ENCODE measurements at places on chromosomes 11 and 22.

DNA sequence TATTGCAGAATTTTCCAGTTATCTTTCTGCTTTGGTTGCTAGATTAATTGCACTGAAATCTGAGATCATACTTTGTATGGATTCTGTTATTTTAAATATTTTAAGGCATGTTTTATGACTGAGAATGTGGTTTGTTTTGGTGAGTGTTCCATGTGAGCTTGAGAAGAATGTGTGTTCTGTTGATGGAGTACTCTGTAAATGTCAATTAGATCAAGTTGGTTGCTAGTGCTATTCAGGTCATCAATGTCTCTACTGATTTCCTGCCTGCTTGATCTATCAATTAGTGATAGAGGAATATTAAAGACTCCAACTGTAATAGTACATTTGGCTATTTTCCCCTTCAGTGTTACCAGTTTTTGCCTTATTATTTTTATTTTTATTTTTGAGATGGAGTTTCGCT, 64.3 kb upstream of the SHANK2 start:
- DNase-seq: no peak

GRCh38 chr11:79648766-79649520, 208.1 kb upstream of the TENM4 start:
- no peak for DNase-seq

- DNase-seq: no peak
Measured at GRCh38 chr11:12529041-12529440, 145.2 kb upstream of the TEAD1 start.

GRCh38 chr11:58774164-58774593, 42.4 kb upstream of the GLYAT start:
- no peak for DNase-seq

- DNase-seq: no peak
Measured at GRCh38 chr11:122714004-122714403, 58.5 kb downstream of the UBASH3B start.

DNA sequence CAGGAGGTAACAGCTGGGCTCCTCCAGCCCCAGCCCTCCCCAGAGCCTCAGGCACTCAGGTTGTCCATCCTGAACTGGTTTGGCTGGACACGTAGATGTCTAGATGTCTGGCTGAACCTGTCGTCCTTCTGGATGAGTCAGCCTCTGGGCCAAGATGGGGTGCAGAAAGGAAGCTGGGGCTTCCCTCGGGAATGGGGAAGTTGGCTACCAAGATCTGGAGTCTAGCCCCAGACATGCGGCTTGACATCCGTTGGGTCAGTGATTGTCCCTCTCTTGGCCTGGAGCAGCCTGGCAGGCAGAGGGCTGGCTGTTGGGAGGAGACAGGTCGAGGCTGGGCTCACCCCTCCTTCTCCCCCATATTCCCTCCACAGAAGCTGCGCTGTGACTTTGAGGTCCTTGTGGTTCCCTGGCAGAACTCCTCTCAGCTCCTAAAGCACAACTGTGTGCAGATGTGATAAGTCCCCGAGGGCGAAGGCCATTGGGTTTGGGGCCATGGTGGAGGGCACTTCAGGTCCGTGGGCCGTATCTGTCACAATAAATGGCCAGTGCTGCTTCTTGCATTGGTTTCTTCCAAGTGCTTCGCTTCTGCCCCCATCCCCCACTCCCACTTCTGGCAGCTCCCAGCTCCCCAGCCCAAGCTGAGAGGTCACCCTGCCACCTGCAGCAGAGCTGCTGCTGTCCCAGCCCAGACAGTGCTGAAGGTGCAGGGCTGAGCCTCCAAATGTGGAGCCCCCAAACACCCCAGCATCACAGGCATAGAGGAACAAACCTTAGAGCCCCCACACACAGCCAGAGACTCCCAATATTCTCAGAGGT, 1.3 kb downstream of the CST6 start:
- DNase-seq: no peak

DNA sequence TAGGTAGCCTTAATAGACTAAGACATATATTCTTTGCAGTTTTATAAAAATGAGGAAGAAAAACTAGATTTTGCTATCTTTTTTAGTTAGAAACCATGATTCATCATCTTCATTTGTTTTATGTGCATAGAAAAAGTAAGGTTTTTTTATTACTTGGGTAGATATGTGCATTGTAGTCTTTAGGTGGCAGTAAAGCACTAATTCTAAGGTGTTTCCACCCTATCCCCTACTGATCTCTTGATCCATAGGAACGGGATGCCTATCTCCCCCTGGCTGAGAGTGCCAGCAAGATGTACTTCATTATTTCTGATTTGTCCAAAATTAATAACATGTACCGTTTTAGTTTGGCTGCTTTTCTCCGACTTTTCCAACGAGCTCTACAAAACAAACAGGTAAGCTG, 148.1 kb downstream of the DYNC2H1 start:
- no peak for DNase-seq

GRCh38 chr22:38572065-38572464, 2.1 kb upstream of the DMC1 start:
- DNase-seq: no peak

GRCh38 chr11:2994336-2994730, 2.2 kb upstream of the NAP1L4 start:
- peak; percentile 25 for DNase-seq

- DNase-seq: no peak
Measured at GRCh38 chr22:45197606-45198462, 34.1 kb downstream of the NUP50 start.

- DNase-seq: peak; percentile 58
Measured at GRCh38 chr11:73625696-73626318, 20.6 kb upstream of the PLEKHB1 start.

DNA sequence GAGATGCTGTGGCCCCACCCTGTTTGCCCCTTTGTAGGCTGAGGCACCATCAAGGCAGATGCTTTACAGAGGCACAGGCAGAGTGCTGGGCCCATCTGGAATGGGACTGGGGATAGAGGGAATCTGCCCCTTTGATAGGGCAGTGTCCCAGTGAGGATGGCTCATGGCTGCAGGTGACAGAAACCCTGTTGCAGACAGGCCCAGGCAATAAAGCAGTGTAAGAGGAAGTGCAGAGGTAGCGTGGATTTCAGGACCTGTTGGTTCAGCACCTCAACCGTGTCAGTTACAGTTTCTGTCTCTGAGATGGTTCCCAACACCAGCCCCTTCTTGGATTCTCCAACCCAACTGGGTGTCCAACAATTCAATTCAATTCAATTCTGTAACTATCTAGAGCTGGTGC, 25.1 kb downstream of the PRDM11 start:
- no peak for DNase-seq

DNA sequence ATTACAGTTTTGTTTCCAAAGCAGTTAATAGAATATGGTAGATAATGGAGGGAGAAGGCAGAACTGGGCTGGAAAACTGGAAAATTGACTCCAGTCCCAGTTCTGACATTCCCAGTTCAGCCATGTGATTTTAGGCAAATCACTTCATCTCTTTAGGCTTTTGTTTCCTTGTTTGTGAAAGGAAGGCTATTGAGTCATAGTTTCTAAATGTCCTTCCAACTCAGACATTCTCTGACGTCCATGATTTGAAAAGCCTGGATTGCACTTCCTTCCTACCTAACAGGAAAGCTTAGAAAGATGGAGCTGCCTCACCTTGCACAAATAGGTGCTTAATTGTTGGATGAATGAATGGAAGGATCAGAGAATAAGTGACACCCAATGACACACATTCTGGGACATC, 19.8 kb upstream of the GALNT18 start:
- DNase-seq: no peak

GRCh38 chr22:39906207-39906606, 5.3 kb downstream of the GRAP2 start:
- DNase-seq: no peak

DNA sequence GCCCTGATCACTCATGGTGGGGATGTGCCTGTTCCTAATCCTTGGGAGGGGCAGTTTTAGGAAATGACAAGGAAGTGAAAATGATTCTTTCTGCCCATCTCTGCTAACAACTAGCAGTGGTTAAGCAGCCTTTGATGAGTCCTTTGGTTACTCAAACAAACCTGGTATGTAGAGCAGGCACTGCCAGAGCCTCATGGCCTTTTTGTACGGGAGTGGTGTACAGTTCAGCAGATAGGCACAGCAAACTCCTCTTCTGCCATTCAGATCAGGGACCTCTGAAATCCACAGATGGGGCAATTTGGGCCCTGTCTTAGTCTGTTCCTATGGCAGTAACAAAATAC, 66.2 kb downstream of the FZD4 start:
- DNase-seq: no peak

GRCh38 chr22:36856121-36856791, 4.5 kb upstream of the NCF4 start:
- peak; percentile 99 for DNase-seq

GRCh38 chr11:117328375-117329010, 839 bp downstream of the CEP164 start:
- no peak for DNase-seq

DNA sequence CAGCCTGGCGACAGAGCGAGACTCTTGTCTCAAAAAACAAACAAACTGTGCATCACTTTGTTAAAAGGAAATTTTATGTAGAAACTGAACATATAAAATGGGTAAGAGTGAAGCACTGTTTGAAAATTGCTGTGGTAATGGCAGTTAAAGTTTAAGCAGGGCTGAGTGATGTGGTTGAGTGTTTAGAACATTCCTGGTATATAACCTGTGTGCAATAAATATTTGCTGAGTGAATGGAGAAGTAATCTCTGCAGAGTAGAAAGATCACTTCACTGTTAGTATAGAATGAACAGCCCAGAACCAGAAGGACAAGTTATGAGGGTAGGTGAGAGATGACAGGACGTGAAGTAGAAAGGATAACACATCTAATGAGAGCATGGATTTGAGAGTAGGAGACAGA, 27.3 kb downstream of the CECR2 start:
- DNase-seq: no peak

GRCh38 chr11:18969720-18970119, 30.5 kb upstream of the MRGPRX1 start:
- DNase-seq: no peak

- DNase-seq: no peak
Measured at GRCh38 chr11:3982431-3982830, 112.2 kb upstream of the RRM1 start.
